Mononuclear cell (primary cell): ENCODE measurements at places on chromosomes 2 and 18. TPM values are rescaled to one million over a fixed set of nuclear protein-coding genes. Genes with fewer than 3 reads are reported as not detected.

The KIF5C gene
- 4.4 TPM for total RNA-seq

The ALMS1 gene
- 30.2 TPM for total RNA-seq

The ZNF513 gene
- 11.5 TPM for total RNA-seq

The NEB gene
- 2.0 TPM for total RNA-seq

The ANKRD30BL gene
- total RNA-seq, result not detected

The RND3 gene
- 0.42 TPM for total RNA-seq

The CFLAR gene
- total RNA-seq, result 376 TPM

The LYPD6 gene
- not detected for total RNA-seq

The MOB1A gene
- 286 TPM for total RNA-seq

The SERPINB11 gene
- total RNA-seq, result not detected

The GNLY gene
- 181 TPM for total RNA-seq

The ALPP gene
- total RNA-seq, result not detected

The RFX8 gene
- total RNA-seq, result 0.21 TPM

The CTAGE1 gene
- 0.10 TPM for total RNA-seq

The METAP1D gene
- total RNA-seq, result 4.1 TPM

The GRP gene
- total RNA-seq, result 0.52 TPM

The VWC2L gene
- under 0.01 TPM for total RNA-seq

The KCNIP3 gene
- not detected for total RNA-seq

The AMER3 gene
- not detected for total RNA-seq

The RAB12 gene
- total RNA-seq, result 35.7 TPM

The BCL11A gene
- total RNA-seq, result 11.2 TPM

The CKAP2L gene
- 0.21 TPM for total RNA-seq

The UGT1A8 gene
- total RNA-seq, result not detected

The TXNDC2 gene
- total RNA-seq, result 0.10 TPM

The REG1B gene
- total RNA-seq, result not detected

The SP5 gene
- total RNA-seq, result not detected

The CD226 gene
- total RNA-seq, result 64.1 TPM

The ST8SIA5 gene
- total RNA-seq, result under 0.01 TPM

The MYO1B gene
- total RNA-seq, result 0.73 TPM

The PRSS56 gene
- total RNA-seq, result not detected

The FHOD3 gene
- not detected for total RNA-seq

The PAX8 gene
- 0.31 TPM for total RNA-seq

The ACTG2 gene
- total RNA-seq, result 0.10 TPM

The UGT1A4 gene
- total RNA-seq, result not detected

The SLC9A4 gene
- under 0.01 TPM for total RNA-seq

The FEV gene
- not detected for total RNA-seq

The TUBB8B gene
- total RNA-seq, result not detected

The TEKT4 gene
- total RNA-seq, result not detected

The HOXD13 gene
- not detected for total RNA-seq

The CXCR1 gene
- 0.10 TPM for total RNA-seq

The GAREM2 gene
- total RNA-seq, result 1.0 TPM

The NR4A2 gene
- total RNA-seq, result 83.3 TPM

The C2orf81 gene
- 0.94 TPM for total RNA-seq

The ANKRD29 gene
- 0.52 TPM for total RNA-seq
